ENCODE measurements at places on chromosomes 6 and 20. TPM values are rescaled to one million over a fixed set of nuclear protein-coding genes. Genes with fewer than 3 reads are reported as not detected.
A peak's percentile ranks its signal among the peaks of the same experiment; 100 is the strongest.

PANK2 gene
- total RNA-seq = 48.3 TPM

- DNase-seq = no peak
- H3K4me1 ChIP-seq = peaks cover 16% of the 10 kb centered on the region
- peaks cover 5% of the 10 kb centered on the region for H3K27me3 ChIP-seq
- no peaks in the 10 kb centered on the region for H3K36me3 ChIP-seq
- no peak overlapping the region for H3K4me3 ChIP-seq
- H3K27ac ChIP-seq = peak overlapping the region; percentile 58
Measured at GRCh38 chr6:110542311-110543024, 66.1 kb upstream of the SLC22A16 start.

GRCh38 chr6:30802731-30803130 lies 58.4 kb upstream of the IER3 start:
- DNase-seq = no peak
- H3K27ac ChIP-seq = peak overlapping the region; percentile 65
- H3K4me3 ChIP-seq = no peak overlapping the region
- peaks cover 31% of the 10 kb centered on the region for H3K4me1 ChIP-seq

FRK gene
- total RNA-seq = 5.1 TPM

BPIFB1 gene
- total RNA-seq = not detected

DNA sequence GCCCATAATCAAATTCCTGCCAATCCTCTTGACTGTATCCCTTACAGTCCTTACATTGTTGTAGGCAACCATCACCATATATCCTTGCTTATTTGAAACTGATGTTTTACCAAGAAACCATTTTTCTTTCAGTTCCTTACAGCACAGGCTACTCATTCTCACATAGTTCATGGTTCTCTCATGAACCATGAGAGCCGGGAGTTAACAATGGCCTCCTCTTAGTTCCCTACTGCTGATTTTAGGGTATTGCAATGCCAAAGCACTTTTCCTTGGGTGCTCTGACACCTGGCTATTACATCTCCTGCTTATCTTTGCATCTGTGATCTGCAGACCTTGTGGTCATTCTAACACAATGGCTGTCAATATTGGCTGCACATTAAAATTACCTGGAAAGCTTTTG lies 133.4 kb downstream of the MYB start:
- no peak for DNase-seq
- H3K4me1 ChIP-seq = peaks cover under 1% of the 10 kb centered on the region
- H3K27me3 ChIP-seq = no peaks in the 10 kb centered on the region
- no peak overlapping the region for H3K4me3 ChIP-seq

GRCh38 chr6:55456016-55456415 lies 123.0 kb downstream of the HMGCLL1 start:
- H3K27me3 ChIP-seq = peaks cover 5% of the 10 kb centered on the region
- no peak for DNase-seq
- no peak overlapping the region for H3K27ac ChIP-seq
- no peak overlapping the region for H3K4me3 ChIP-seq
- no peaks in the 10 kb centered on the region for H3K36me3 ChIP-seq

All from mesothelial cell of epicardium (in vitro differentiated cells).